ENCODE measurements at places on chromosomes 16 and 17.
A peak's percentile ranks its signal among the peaks of the same experiment; 100 is the strongest.

DNA sequence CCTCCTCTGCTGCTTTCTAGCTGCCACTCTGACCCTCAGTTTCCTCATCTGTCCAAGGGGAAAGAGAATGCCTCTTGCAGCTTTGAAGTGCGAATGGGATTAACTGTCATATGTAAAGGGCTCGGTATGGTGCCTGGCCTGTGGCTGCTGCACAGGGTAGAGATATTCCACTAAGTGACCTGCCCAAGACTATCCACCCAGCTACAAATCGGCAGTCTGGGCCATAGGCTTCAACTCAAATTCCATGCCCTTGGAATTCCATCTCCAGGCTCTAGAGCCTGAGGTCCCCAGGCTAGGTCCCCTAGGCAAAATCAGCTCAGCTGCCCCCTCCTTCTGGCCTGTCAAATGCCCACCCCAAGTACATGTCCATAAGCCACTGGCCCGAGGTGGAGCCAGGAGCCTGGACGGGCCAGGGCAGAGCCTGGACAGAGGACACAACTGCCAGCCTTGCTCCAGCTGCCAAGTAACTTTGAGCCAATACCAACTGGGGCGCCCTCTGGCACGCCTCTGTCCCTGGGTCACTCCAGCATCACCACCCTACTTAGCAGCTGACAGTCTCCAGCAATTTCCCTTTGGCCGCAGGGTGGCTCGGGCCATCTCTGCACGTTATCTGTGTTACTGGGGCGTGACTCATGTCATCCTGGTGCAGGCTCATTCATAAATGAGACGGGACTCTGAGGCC lies 57.2 kb downstream of the SDK2 start:
- DNase-seq = no peak

DNA sequence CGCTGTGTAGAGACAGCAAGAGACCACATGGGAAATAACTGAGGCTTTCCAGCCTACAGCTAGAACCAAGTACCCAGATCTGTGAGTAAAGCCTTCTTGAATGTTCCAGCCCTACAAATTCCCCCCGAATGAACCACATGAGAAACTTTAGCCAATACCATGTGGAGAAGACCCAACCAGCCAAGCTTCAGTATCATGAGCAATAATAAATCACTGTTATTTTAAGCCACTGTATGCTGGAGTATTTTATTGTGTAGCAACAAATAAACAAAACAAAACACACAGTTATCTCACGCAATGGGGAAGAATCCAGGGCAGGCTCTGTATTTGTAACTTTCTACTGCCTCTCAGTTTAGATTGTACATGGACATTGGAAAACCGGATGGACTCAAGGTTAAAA lies 426.2 kb downstream of the CDH11 start:
- DNase-seq = no peak

- DNase-seq = no peak
Observed at GRCh38 chr16:81604960-81605383, 160.4 kb downstream of the CMIP start.

GRCh38 chr16:278863-279366 lies 1.5 kb upstream of the ARHGDIG start:
- DNase-seq = no peak

DNA sequence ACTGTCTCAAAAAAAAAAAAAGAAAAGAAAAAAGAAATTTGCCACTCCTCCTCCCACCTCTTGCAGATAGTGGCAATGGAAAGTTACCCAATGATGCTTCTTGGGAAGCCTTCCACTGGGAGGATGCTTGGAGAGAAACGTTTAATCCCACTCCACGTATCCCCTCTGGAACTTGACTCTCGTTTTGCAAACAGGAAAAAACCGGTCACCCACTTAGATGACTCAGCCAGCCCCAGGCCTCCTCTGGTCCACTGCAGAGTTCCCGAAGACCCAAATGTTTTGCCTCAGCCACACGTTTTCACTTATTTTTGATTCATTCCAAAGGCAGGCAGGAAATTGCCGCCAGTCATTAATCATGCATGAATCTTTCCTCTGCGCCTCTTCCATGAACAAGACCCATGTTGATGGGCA lies 9.3 kb upstream of the TNFRSF17 start:
- DNase-seq = no peak

DNA sequence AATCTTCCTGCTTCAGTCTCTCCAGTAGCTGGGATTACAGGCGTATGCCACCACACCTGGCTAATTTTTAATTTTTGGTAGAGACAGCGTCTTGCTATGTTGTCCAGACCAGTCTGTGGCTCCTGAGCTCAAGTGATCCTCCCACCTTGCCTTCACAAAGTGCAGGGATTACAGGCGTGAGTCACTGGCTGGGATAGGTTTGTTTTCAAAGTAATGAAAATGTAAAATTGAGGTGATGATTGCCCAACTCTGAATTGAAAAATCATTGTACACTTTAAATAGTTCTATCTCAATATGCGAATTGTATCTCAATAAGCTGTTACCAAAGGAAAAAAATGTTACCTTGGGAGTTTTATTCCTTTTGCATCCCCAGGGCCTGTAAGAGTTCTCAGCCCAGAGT lies 1.2 kb upstream of the AMFR start:
- no peak for DNase-seq

- DNase-seq = no peak
Observed at GRCh38 chr16:70725912-70726828, 40.3 kb upstream of the MTSS2 start.

DNA sequence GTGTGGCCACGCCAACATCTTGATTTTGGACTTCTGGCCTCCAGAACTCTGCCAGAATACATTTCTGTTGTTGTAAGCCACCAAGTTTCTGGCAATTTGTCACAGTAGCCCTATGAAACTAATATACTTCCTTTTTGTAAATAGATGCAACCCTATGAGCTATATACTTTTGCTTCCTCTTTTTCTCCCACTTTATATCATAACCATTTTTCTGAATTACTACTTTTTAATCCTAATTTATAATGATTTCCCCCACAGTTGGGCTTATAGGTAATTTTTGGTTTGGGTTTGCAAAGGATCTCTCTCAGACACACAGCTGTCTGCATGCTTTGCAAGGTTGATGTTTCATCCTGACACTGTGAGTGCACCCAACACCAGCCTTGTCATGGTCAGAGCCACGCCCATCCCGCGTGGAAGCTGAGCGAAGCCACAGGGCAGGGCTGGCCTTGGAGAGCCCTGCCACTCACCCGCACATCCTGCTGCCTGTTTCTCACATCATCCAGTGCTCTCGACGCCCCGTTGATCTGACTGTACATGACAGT lies 5.8 kb downstream of the TRIM25 start:
- DNase-seq = no peak

GRCh38 chr16:9092978-9093344 lies 1.5 kb downstream of the HAPSTR1 start:
- DNase-seq = peak; percentile 53

- DNase-seq = no peak
Observed at GRCh38 chr17:45406107-45406506, 26.6 kb downstream of the ARHGAP27 start.

DNA sequence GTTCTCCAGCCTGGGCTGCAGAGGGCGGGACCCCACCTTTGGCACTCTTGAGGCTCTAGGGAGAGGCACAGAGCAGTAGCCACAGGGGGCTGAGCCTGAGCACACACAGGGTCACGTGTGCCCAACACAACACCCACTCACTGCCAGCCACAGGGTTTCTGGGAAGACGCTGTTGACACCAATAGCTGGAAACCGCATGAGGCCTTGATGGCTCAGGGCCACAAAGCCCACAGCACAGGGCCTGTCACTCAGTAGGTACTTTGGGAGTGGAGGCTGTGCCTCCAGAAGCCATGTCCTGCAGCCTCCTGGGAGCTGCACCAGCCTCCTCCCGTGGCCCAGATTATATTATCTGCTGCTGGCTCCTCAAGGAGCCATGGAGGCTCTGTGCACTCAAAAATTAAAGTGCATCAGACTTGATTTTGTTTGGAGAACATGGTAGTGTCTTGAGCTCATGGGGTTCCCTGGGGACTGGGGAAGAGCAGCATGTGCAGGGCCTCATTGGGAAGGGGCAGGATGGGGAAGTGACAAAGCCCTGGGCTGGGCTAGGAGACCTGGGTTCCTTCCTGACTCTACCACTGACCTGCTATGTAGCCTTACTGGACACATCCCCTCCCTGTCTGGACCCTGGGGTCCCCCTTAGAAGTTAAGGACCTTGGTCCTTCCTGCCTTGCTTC lies 12.5 kb upstream of the SREBF1 start:
- DNase-seq = no peak

DNA sequence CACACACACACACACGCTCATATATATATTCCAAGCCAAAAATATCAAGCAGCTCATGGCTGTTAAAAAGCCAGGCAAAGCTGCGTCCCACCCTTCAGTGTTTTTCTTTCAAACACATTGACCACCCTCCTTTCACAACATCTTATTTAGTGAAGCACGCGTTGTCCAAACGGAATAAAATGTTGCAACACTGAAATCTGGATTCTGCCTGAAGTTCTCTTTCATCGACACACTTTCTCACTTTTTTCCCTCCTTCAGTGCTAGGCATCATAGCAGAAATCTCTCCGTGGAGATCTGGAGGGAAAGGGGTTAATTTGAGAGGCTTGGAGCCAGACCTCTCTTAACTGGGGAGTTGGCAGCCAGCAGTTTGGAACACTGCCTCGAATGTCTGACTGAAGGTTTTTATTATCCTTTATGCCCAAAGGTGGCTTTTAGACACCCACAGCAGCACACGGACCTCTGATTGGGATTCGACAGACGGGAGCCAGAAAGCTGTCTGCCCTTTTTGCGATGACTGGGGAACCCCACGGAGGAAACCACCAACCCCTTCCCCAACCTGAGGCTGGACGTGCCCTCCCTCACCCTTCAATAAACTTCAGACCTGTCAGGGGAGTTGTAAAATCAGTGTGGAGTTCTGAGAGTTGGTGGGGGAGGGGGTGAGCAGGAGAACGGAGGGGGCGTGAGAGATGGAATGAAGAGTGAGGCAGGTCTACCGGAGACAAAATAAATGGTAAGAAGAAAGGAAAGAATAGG lies 833.6 kb upstream of the SOX9 start:
- no peak for DNase-seq

GRCh38 chr17:82876149-82876548 lies 36.3 kb upstream of the ZNF750 start:
- no peak for DNase-seq

DNA sequence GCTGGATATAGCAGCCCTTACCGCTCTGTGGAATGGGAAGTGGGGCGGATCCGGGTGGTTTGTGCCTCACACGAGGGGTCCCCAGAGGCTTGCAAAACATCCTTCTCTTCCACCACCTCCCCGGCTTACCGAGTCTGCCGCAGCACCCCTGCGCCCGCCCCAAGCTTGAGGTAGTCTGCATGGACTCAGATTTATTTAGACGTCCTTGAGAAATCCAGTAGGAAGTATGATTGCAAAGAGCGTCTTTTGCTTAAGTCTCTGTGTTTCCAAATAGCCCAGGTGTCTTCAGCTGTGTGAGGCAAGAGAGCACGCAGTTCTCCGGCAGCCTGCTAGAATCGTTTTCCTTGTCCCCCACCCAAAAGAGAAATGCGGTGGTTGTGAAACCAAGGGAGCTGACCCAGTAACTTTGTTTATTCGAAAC lies 2.4 kb downstream of the KIAA0513 start:
- no peak for DNase-seq

DNA sequence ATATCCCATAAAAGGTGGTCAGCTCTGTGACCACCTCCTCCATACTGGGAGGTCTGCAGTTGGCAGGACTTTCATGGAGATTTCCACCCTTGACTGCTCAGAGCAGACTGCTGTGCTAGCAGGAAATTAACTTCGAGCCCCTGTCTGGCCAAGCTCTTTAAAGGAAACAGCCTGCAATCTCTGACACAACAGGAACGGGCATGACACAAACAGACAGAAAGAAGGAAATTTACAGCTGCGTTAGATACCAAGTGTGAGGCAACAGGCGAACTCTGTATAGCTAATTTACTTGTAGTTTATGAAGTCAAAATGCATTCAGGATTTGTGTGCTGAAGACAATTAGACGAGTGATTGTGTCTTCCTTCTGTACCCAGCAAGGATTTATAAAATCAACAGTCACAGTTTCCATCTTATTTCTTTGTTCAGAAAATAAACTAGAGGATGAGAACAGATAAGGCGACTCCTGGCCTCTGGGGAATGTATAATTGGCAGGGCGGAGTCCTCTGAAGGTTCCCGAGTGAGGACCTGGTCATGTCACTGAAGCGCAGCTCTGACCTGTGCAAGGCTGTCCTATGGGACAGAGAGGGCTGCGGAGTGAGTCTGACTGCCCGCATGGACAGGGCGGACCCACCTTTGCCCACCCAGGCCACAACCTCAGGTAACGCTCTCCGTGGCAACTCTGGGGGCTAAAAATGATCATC lies 16.1 kb downstream of the WIPI1 start:
- no peak for DNase-seq

- no peak for DNase-seq
Observed at GRCh38 chr17:73271072-73271471, 9.4 kb upstream of the CPSF4L start.

DNA sequence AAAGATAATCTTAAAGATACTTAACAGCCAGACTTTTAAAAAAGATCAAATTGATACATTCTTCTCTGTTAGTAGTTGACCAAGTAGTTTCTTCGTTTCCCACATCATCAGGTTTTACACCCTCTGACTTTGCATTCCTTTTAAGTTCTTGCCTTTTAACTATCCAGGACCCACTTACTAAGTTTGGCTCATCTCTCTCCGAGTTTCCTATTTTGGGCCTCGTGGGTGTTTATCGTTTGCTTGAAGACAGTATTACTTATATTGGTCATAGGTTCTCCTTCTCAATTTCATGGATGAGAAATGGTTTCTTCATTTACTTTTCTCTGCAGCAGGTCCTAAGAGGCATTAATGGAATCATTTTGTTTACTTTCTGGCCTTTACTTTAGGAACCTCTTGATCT lies 43.2 kb downstream of the RPA1 start:
- no peak for DNase-seq

GRCh38 chr17:74444406-74444805 lies 12.5 kb downstream of the GPRC5C start:
- no peak for DNase-seq

- peak; percentile 77 for DNase-seq
Observed at GRCh38 chr16:9134739-9135138, 43.3 kb downstream of the HAPSTR1 start.

- no peak for DNase-seq
Observed at GRCh38 chr16:13517841-13518240, 402.1 kb upstream of the ERCC4 start.

DNA sequence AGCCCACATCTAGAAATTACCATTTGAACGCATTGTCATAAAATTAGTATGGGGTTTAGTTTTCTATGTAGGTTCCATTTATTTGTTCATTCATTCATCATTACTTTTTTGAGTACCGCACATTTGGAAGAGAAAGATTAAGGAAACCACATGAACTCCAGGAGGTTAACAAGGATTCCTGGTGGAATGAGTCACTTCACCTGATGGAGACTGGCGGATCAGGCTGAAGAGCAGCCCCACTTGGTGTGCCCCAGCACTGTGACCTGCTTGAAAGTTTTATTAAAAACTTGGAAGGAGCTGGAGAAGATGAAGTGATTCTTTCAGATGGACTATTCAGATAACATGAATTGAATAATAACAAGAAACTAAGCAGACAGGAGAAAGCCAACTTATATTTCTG lies 293.6 kb upstream of the CDH11 start:
- DNase-seq = no peak

Measured in ecto neural progenitor cell (in vitro differentiated cells).